Stimulated activated naive CD4-positive, alpha-beta T cell (primary cell): ENCODE measurements at places on chromosomes 2 and 18.

- no peak for DNase-seq
Measured at GRCh38 chr2:24820598-24821432, 27.6 kb downstream of the CENPO start.

DNA sequence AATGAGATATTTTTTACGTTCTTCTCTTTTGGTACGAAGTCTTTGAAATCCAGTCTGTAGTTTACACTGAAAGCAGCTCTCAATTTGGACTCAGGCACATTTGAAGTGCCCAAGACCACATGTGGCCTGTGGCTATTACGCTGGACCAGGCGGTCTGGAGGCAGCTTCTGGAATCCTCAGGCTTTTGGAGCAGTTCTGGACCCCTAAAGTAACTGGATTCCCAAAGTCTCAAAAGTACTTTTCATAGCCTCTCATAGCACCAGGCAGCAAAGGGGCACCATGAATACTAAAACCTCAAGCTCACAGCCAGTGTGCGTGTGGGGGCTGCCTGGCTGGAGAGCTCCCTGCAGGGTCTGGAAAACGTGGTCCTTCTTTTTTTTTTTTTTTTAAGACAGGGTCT lies 119.0 kb downstream of the SMAD7 start:
- DNase-seq: no peak

DNA sequence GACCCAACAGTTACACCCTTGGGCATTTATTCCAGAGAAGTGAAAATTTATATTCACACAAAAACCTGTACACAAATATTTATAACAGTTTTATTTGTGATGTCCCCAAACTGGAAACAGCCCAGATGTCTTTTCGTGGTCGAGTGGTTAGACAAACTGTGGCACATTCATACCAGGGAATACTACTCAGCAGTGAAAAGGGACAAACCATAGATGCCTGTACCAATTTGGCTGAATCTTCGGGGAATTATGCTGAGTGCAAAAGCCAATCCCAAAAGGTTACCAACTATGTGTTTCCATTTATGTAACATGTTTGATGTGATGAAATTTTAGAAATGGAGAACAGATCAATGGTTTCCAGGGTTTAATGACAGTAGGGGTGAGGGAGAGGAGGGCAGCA lies 154.3 kb downstream of the GLI2 start:
- DNase-seq: no peak

GRCh38 chr2:166625670-166626069 lies 131.6 kb upstream of the SCN7A start:
- no peak for DNase-seq

DNA sequence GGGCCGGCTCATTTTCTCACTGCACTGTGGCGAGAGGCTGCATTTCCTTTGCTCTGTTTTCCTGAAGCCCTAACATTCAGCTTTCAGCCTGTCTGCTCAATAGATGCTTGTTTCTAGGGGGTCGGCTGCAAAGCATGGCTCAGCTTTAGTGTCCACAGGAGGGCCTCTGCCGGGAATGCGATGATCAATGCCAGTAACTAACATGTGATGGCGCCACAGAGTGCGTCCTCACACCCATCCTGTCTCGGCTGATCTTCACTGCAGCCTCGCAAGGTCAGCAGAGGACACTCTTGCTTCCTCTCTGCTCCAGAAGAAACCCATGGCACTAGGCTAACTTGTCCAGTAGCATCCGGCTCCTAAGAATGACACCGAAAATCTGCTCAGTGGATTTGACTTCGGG lies 156.4 kb upstream of the PXDN start:
- no peak for DNase-seq

- no peak for DNase-seq
Measured at GRCh38 chr18:42649331-42650035, 466.0 kb downstream of the RIT2 start.

DNA sequence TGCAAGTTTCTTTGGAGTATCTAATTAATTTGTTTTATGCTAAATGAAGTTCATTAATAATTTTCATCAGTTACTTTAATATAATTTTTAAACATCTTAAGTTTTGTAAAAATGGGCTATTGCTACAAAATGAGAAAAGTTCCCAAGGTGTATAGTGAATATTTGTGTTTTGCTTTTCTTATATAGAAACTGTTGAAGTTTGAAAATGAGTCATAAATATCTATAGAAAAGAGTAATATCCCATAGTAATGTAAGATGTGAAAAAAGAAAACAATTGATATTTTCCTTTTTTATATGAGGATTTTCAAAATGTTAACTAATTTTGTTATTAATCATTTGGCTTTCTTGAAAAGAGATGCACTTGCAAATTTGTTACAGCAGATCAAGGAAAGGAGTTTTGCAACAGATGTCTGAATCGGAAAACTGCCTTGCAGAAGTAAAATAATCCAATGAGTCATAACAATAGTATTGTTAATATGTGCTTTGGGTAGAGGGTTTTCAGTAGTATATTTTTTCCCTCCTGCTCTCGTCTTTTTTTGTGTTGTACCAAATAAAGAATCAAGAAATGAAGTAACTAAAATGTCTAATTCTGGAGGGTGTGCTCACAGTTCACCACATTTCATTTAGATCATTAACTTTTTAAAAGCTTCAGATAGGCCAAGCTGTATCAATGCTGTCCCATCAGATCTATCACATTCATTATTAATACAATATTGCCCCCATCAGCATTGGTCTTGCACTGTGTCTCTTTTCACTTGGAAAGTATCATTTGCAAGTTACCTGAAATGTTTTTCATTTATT lies 15.5 kb downstream of the DUSP19 start:
- no peak for DNase-seq

DNA sequence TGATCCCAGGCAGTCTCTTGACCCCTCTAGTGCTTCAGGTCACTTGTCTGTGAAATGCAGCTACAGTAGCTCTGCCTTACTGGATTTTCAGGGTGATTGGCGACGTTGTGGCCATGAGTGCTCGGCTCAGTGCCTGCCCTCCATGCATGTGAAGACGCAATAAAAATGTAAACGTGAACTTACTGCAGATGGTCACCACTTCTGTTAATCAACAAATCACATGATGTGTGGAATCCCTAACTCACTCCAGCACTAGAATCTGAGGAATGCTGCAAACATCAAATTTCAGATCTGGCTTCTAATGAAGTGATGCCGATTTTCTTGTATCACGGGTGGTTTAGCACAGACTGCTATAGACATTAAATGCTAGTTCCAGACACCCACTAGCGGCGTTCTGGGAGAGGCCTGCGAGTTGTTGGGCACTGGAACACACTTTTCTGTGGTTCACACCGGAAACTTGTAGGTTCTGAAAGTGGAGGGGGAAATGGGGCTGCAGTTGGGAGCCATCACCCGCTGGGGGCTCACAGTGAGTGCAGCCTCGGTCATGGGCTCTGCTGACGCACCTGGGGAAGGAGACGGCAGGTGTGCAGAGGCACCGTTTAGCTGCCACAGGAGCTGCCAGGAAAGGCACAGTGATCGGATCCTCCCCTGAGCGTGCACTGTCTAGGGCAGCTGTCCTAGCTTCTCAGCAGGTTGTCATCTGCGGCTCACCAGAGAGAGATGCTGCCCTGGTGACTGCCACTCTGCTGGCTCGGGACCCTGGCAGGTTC lies 6.5 kb downstream of the CNDP1 start:
- DNase-seq: no peak
